Esophagus squamous epithelium (tissue), 5 donors: ENCODE measurements at places on chromosomes 3 and 15.
A peak's percentile ranks its signal among the peaks of the same experiment; 100 is the strongest.

- DNase-seq = no peak
These were observed 89.8 kb upstream of the FNDC3B start for GRCh38 chr3:171949554-171949953.

- DNase-seq = no peak
These were observed 326.2 kb downstream of the RYR3 start for GRCh38 chr15:33636958-33637357.

- peak; percentile 13 for DNase-seq
These were observed 88.0 kb downstream of the NUP210 start for GRCh38 chr3:13332158-13332557.

DNA sequence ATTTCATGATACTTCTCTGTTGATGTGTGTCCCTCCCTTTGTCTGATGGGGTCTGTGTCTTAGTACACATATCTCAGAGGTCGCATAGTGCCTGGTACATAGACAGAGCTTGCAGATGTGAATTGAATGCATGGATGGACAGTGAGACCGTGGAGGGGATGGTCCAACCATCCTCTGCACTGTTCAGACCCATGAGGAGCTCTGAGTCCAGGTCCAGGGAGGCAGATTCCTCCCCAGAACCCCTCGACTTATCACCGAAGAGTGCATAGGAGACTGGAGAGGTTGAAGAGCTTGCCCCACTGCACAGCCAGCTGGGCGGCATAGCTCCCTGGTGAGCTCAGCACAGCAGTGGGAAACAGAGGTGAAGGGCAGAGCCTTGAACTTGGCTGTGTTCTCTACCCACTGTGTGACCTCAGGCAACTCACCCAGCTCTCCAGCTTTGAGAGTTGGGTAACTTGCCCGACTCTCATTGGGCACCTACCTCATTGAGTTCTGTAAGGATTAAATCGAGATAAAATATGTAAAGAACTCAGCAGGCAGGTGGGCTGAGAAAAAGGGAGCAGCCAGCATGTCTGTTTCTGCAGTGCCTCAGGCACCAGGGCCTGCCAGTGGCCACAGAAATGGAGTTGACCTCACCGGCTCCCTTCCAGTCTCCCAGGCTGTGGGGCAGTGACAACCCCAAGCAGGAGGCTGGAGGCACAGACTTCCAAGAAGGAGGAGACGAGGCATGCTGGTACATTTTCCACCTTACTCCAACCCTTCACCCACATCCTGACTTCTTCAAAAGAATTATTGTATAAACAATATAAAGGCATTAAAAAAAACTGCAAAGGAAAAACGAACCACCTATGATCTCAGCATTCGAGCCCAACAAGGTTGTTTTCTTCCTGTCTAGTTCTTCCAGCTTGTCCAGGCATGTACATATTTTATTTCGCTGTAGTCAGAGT lies 54.1 kb upstream of the TFRC start:
- no peak for DNase-seq

DNA sequence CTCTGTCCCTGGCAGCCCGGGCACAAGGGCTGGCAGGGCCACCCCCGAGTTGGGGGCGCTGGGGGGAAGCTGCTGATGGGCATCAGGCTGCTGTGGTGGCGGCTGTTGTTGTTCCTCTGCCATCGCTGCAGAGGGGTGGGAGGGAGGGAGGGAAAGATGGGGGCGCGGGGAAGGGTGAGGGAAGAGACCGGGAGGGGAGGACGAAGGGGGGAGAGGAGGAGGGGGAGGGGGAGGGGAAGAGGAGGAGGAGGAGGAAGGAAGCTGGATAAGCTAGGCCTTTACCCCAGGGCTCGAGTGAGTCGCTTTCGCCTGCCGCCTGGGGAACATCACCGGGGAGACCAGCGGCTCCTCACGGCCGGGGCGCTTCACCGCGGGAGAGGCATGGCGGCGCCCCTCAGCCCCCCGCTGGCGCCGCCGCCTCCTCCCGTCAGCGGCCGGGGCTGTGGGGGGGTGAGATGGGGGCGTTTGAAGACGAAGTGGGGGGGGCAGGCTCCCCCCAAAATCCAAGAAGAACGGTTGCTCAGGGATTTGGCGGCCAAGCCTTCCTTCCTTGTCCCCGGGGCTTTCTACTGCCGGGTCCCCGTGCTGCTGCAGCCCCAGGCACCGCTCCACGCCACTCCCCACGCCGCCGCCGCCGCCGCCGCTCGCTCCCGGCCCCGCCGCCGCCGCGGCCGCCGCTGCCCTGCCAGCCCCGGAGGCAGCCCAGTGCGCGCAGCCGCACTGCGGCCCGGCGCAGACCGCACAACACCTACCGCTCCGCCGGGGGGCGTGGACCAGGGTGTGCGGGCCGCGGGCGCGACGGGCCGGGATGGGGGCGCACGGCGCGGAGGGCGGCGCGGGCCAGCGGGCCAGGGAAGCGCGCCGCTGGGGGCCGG lies at the start of gene RFX7:
Gene RFX7 (minus strand): TSS at position 717 of the 875 bp plus-strand sequence. CDS start 594 bp downstream, at position 123.
- no peak for DNase-seq

DNA sequence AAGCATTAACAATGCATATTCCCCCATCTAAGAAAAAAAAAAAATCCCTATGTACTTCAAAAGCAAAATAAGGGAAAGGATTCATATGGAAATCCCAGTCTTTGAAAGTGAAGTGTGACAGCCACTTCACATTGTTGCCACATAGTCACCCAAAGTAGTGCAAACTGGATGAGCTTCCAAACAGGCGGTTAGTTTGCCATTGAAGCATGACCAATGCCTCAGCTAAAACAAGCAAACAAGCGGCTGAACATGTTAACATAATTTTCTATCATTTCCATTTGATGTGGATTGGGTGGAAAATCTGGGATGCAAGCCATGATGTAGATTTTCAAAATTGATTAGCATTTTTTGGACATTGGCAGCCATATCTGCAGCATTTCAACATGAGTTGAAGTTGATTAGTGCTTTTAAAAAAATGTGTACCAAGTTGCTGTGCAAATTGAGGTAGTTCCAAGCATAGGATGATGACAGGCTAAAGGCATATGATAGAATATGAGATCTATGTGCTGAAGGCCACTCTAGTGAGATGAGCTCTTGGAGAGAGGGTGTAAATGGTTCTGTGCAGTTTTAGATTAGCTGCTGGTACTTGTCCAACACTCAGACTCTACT lies 405.2 kb downstream of the NR2F2 start:
- DNase-seq = no peak

GRCh38 chr15:68334661-68335124 lies 57.1 kb downstream of the FEM1B start:
- no peak for DNase-seq

GRCh38 chr3:77835921-77836320 lies 796.0 kb downstream of the ROBO2 start:
- no peak for DNase-seq

DNA sequence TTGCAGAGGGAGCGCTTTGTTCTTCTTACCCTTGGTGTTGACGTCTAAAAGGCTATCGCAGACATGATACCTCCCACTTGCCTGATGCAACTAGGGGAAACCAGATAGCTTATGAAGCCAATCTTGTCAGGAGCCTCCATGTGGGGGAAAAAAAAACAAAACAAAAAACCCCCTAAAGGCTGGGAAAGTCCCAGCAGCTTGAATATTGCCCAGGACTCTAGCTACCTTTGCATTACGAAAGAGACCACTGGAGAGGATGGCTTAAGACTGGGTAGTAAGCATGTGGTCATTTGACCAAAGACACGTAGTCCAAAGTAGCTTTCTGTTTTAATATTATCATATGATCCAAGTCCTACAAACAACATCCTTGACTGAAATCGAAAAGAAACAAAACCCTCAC lies 120.7 kb upstream of the WNT5A start:
- no peak for DNase-seq

GRCh38 chr15:101286471-101287114 lies 8.5 kb downstream of the SNRPA1 start:
- DNase-seq = no peak

DNA sequence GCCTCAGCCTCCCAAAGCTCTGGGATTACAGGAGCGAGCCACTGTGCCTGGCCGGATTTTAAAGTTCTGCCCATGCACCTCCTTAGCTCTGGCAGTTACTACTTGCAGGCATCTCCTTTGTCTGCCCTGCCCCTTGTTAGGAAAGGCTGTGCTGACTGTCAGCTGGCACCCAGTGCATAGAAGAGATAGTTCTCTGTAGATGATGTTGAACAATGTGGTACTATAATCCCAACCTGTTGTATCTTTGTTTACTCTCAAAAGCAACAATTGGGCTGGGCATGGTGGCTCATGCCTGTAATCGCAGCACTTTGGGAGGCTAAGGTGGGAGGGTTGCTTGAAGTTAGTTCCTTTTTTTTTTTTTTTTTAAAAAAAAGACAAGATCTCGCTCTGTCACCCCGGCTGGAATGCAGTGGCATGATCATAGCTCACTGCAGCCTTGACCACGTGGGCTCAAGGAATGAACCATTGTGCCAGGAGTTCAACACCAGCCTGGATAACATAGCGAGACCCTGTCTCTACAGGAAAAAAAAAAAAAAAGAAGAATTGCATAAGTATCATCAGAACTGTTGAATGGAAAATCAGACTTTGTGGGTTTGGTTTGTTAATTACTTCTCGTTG lies 30.6 kb downstream of the FLNB start:
- no peak for DNase-seq

- no peak for DNase-seq
These were observed 1.6 kb upstream of the PCSK6 start for GRCh38 chr15:101490922-101491733.

- no peak for DNase-seq
These were observed 5.5 kb upstream of the TPRG1 start for GRCh38 chr3:189166321-189166720.

DNA sequence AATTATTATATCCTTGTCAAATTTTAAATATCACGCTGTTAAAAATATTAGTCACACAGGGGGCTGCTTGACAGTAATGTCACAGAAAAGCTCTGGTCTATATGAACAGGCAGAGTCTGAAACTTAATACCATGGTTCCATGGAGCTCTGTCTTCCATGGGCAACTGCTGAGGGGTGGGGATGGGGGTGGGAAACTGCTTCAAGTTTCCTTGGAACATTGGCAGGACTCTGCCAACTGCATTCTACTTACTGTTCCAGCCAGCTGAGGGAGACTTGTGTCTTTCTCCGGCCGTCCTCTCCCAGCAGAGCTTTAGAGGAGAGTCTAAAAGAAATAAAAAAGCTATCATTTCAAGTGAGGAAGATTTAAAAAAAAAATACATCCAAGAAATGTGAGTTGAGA lies 348.7 kb downstream of the ZIC1 start:
- no peak for DNase-seq
